ENCODE measurements at places on chromosomes 3 and 15.

DNA sequence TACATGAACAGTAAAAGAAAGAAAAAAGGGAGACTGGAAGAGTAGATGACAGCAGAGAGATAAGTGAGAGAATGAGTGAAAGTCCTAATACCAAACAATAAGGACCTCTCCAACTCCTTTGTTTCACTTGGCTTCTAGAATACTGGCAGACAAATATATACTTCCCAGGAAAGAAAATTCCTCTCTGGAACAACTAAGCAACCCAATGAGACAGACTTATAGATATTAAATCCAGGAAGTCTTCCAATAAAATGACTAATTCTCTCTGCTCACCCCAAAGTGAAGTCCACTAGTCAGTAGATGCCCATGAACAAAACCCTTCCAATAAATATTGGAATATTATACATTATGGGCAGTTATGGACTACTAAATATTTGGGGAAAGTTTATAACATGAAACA lies 114.2 kb downstream of the NEDD4 start:
- DNase-seq = no peak

DNA sequence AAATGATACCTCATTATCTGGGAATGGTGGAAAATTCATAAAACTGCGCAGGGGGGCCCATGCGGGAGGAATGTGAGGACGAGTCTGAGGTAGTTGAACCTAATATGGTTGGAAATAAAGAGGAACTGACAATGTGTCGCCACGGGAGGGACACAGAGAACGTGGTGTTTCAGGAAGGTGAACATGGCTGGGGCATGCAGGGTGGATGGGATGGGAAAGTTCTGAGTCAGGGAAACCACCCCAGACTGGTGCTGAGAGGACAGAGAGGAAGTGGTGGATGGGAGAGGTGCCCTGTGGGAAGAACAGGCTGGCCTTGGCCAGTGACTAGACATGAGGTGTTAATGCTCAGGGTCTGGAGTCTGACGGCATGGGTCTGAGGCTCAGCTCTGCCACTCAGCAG lies 137.1 kb upstream of the WNT5A start:
- no peak for DNase-seq

DNA sequence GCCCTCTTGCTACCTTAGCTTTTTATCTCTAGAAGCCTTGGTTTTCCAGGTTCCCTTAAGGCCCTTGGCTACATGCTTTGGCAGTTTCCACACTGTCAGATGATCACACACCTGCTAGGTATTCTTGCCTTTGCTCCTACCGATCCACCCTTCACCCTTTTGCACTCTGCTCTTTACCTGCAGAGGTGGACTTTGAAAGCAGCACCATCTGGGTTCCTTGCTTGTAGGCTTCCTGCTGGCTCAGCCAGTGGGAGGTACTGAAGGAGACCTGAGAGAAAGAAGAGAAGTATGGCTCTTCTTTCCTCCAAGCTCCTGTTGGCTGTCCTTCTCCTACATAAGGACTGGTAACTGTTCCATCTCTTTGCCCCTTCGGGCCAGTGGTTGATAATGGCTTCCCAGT lies 7.3 kb upstream of the ZNF592 start:
- DNase-seq = no peak

DNA sequence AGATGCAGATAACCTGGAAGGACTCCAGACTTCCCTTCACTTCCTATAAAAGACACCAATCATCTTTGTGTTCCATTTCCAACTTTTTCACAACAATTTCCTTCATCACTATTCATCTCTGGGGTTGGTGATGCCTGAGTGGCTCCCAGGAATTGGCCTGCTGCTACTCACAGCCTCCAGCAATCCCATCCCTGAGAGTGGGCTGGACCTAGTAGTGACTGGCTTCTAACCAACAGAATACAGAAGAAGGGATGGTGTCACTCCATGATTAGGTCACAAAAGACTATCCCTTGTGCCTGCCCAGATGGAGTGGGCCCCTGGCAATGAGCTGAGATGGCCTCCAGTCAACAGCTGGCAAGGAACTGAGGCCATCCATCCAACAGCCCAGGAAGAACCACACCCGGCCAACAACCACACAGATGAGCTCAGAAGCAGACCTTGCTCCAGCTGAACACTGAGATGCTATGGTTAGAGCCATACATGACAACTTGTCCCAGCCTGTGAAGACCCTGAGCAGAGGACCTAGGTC lies 20.9 kb downstream of the OCA2 start:
- no peak for DNase-seq

GRCh38 chr15:74252291-74252690 lies 16.2 kb downstream of the CCDC33 start:
- DNase-seq = no peak

DNA sequence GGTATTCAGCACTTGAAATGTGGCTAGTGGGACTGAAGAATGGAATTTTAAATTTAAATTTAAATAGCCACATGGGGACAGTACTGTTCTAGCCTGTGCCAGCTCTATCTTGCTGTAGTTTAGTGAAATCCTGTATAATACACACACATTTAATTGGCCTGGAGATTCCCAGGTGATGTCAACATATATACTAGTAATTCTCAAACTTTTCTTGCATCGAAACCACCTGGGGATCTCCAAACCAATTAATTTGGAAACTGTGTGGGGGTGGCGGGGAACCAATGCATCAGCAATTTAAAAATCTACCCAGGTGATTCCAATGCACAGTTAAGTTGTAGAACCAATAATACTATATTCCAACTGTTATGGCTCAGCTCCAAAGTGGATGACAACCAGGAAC lies 228.9 kb upstream of the MRPL3 start:
- DNase-seq = no peak

- DNase-seq = no peak
Observed at GRCh38 chr3:12343047-12343501, 54.2 kb downstream of the PPARG start.

DNA sequence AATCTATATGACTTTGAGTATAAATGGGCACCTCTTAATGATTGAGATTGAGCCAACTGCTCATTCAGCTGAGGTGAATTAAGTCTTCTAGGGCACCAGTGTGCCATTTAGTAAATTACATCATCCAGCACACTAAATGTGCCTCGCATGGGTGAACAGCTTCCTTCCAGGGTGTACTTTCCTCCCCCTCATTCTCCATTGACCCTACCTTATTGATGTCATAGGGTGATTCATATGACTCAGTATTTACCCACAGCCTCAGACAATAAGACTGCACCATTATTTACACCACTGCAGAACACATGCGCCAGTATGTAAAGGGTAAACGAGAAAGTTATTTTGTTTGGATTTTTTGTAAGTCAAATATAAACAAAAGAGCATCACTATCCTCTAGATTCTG lies 185.2 kb upstream of the ARL6 start:
- DNase-seq = peak; percentile 65

- no peak for DNase-seq
Observed at GRCh38 chr15:83784975-83785374, 131.1 kb downstream of the ADAMTSL3 start.

- no peak for DNase-seq
Observed at GRCh38 chr15:27884726-27885125, 214.4 kb downstream of the OCA2 start.

DNA sequence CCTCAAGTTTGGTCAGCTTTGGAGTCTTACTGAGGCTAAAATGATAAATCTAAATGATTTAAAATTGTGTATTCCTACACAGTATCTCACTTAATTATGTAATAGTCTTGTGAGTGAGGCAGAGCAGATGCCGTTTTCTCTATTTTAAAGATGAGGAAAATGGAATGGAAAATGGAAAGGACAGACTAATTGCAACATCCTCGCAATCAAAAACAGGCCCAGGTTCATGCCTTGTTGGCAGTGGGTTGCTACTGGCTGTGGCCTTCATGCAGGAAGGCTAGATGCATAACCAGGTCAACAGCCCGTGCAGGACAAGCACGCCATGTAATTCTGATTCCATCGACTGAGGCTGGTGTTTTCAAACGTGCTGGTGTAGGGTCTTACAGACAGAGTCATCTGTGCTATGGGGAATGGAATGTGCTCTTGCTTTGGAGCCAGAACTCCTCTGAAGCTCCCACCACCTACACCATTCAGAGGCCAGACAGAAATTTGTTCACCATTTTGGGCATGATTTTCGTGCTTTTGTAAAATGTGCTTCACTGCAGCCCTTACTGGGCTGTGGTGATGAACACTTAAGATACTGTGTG lies 37.9 kb downstream of the MLH1 start:
- DNase-seq = no peak

All from NCI-H1105 (cell line).